Stimulated activated CD4-positive, alpha-beta T cell treated with anti-CD3 and anti-CD28 coated beads, Interleukin-1b, Interleukin-23, amount 100 ng/mL, for 4 hours (primary cell): ENCODE measurements at places on chromosomes 2 and 18.

GRCh38 chr2:45736757-45737704 is 85.6 kb downstream of the PRKCE start:
- no peak for DNase-seq

DNA sequence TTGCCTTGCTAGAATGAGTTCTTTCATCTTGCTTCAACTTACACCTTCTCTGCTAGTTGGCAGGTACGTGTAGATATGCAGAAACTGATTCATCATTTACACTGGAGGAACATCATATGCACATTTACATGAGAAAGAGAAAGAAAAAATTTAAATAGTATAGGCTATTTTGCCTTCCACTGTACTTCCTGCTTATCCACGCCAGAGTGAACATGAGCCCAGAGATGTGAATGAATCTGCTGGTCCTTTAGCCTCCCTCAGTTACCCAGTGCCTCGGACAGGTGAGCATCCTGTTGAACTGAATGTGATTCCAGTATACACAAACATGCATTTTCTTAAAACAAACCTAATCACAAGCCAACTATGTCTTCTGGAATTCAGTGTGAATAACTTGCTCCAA is 83.6 kb downstream of the SESTD1 start:
- no peak for DNase-seq

DNA sequence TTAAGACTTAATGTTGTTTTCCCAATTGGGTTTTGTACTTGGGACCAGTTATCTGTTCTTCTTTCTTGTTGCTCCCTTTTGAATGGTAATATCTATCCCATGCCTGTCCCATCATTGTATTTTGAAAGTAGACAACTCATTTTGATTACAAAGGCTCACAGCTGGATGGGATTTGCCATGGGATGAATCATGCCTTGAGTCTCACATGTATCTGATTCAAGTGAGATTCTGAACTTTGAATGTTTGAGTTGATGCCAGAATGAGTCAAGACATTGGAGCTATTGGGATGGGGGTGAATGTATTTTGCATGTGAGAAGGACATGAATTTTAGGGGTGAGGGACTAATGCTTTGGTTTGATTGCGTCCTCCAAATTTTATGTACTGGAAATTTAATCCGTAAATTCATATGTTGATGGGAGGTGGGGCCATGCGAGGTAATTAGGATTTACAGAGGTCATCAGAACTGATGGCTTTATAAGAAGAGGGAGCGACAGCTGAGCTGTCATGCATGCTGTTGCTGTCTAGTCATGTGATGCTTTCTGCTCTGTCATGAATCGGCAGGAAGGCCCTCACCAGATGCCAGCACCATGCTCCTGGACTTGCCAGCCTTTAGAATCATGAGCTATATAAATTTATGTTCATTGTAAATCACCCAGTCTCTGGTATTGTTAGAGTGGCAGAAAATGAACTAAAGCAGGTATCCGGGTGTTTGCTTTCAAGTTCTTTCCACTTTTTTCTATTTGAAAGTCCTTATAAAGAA is 741.3 kb upstream of the RAB6C start:
- no peak for DNase-seq

GRCh38 chr2:133314795-133315194 is 253.5 kb downstream of the NCKAP5 start:
- no peak for DNase-seq

GRCh38 chr18:10197097-10197496 is 257.3 kb upstream of the APCDD1 start:
- no peak for DNase-seq

DNA sequence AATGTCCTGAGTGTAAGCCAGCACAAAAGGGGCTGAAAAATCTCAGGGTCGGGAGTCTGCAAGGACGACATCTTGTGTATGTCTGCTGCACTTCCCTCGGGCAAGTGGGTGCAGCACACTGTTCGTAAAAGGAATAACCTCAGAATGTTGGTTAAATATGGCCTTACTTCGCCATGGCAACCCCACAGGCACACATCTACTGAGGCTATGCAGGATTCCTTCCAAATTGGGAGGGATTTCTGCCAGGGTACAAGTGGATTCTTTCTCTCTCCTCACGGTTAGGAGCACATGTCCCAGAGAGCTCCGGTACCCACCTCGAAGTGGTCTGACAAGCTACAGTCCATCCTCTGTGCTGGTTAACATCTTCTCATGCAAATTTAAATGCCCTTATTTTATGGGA is 277.7 kb upstream of the PXDN start:
- no peak for DNase-seq

DNA sequence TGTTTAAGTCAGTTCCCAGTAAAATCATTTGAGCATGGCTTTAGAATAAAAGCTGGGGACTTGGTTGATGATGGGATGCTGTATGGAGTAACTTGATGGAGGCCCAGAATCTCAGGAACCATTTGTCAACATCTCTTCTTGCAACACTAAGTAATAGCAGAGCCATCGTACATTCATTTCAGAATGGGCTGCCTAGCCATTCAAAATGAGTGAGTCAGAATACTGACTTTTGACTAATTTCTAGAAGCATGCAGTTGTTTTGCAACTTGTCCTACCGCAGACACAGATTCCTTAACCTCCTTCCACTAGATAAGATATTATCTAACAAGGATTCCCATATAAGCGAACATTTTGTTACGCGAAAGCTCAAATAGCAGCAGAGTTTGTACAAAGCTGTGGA is 229.5 kb downstream of the CNTNAP5 start:
- DNase-seq, result no peak

GRCh38 chr18:9400197-9400596 is 65.6 kb downstream of the TWSG1 start:
- DNase-seq, result no peak

- DNase-seq, result no peak
Measured at GRCh38 chr2:20615068-20615465, 35.8 kb downstream of the HS1BP3 start.

GRCh38 chr2:157056200-157056676 is 201.3 kb upstream of the GALNT5 start:
- no peak for DNase-seq

DNA sequence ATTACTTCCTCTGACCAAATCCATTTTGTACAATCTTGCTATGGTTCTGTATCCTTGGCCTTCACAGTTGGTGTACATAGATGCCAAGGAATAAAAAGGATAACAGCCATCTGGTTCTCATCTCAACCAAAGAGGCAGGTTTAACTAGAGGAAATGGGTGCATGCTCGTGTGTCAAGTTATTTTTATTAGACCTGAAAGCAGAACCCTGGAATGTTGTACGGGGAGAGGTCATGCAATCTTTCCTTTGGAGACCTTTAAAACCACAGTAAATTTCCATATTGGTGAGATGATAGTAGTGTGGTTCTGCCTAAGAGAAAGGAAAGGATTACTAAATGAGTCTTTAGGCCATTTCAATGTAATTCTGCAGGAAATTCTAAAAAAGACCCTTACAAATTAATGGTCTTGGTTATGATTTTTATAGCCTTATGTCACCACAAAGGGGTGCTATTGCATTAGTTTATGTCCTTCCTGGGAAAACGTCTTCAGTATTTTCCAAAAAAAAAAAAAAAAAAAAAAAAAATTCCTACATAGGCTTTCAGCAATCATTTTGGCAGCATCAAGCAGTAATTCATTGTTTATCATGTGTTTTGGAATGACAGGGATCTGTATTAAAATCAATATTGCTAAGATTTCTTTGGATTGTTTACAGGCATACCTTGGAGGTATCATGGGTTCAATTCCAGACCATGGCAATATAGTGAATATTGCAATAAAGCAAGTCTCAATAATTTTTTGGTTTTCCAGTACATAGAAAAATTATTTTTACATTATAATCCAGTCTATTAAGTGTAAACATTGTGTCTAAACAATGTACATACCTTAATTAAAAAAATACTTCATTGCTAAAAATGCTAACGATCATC is 270.8 kb downstream of the NYAP2 start:
- no peak for DNase-seq

DNA sequence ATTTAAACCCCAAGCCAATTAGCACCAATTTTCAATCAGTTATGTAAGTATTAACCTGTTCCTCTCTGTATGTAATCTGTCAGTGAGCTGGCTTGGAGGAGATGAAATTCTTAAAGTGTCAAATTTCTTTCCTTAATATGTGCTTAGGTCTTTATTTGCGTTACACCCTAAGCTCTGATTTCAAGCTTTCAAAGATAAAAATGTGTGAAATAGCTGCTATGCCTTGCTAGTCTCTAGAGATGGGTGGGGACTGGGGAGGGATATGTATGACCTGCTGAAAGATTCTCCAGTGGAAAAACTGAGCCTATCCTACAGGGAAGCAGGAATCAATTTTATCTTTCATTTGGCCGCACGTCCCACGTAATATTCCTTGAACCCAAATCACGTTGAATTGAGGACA is 264.5 kb downstream of the RND3 start:
- DNase-seq, result no peak

- no peak for DNase-seq
Measured at GRCh38 chr2:55012672-55013484, 37.4 kb downstream of the RTN4 start.

DNA sequence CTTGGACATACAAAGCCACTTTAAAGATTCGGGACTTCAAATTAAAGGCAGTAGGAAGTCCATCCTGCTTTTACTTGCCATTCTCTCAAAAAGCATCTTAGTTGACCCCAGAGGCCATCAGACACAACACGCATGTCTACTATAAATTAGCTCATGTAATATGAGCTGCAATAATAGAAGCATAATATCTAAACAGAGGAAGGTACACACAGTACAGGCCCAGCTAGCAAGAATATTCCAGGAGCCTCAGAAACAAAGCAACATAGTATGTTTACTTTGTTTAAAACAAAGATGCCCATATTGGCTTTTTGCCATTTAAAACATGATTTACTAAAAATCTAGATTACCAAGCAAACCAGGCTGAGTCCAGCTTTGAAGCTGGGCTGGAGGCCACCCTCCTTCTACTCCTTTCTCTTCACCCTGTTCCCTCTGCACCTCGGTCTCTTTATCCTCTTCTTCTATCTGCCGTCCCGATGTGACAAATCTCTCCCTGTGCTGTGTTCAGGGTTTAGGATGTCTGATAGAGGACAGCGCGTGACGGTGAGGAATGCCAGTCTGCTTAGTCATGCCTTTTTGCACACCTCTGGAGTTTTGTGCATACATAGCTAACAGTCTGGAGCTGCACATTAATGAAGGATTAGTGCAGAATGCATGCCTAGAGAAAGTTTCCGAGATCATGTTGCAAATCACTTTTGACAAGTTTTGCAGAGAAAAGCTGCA is 28.2 kb downstream of the DTNA start:
- no peak for DNase-seq

- no peak for DNase-seq
Measured at GRCh38 chr18:34818064-34818463, 108.0 kb downstream of the DTNA start.

DNA sequence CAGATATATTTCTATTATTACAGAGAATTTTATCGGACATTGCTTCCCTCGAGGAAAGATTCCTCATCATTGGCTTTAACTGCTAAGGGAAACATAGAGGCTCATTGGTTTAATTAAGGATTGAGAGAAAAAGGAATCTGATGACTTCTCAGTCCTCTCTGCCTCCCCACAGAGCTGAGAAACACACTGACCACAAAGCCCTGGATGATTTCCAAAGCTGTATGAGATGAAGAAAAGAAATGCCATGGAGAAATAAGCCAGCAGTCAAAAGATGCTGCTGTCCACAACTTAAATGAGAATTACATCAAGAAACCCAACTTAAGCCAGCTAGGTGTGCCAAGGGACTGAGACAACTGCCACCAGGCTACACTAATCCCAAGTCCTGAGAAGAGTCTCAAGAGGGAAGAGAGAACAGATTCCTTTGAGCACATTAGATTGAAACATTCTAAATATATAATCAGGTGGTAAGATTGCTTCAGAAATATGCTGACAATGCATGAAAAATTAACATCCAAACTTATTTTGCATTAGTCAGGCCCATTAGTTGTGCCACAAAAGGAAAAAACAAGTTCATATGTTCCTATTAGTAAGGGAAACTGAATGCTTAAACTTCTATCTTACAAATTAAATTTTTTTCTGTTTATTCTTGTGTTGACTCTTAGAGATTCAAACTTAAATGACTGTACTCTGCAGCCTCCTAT is 308.1 kb upstream of the CYRIA start:
- DNase-seq, result no peak

DNA sequence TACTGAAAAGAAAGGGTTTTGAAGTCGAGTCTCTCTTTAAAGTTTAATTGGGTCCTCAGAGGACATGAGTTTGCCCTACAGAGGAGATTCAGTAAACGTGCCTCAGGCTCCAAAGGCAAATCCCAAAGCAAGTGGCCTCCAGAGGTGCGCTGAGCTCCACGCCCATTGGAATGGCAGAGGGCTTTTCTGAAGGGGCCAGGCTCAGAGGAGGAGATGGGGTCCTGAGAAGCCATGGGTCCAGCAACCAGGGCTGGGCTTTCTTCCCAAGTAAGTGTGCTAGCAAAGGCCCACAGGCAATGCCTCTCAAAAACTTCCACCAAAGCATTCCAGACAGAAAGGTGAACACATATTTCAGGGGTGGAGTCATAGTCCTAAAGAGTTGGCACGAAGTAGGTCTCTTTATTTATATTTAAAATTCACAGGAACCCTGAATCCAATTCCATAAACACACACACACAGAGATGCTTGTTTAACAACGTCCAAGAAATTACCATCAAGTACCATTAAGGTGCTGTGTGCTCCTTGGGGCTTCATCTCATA is 93.0 kb upstream of the SH3BP4 start:
- no peak for DNase-seq

DNA sequence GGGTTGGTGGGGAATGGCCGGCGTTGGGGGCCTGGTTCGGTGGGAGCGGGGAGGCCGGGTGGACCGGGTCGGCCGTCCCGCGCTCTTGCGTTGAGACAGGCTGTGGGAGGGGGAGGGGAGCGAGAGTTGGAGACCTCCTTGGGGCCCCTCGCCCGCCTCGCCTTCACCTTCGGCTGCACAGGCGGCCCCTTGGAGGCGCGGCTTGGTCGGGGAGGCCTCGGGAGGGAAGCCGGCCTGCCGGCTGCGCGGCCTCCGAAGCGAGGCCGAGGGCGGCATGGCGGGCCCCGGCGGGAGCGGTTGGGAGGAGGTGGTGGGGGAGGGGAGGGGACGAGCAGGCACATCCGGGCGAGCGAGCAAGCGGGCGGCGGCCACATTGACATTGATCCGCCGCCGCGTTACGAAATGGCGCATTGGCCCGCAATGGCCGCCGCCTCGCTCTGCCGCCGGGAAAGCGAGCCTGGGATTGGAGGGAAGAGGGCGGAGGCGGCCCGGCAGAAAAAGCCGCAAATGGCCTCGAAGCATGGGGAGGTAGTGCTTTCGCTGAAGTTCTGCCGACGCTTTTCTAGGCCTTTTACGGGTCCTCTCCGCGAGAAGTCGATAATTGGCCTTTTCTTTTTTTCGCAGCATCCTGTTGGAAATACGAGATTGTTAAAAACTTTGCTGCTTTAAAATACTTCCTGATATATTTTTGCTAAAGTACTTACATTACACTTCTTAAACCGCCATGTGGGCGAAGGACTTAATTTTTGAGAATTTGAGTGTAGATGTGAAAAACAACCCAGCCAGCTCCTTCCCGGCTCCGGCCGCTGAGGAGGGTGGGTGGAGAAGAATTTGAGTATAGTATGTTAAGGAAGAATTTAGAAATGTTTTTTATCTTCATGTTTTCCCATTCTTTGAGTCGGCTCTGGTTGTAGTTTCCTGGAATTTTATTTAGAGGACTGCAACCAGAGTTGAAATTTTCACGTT is 580 bp downstream of the HNRNPA3 start:
- DNase-seq, result peak; percentile 87
